Right atrium auricular region (tissue), 2 donors: ENCODE measurements at places on chromosomes 4 and X. TPM values are rescaled to one million over a fixed set of nuclear protein-coding genes. Genes with fewer than 3 reads are reported as not detected.

- H3K27ac ChIP-seq, result no peak overlapping the region
- DNase-seq, result no peak
- H3K4me1 ChIP-seq, result no peaks in the 10 kb centered on the region
Observed at GRCh38 chrX:24253469-24253868, 60.4 kb downstream of the SUPT20HL2 start.

DNA sequence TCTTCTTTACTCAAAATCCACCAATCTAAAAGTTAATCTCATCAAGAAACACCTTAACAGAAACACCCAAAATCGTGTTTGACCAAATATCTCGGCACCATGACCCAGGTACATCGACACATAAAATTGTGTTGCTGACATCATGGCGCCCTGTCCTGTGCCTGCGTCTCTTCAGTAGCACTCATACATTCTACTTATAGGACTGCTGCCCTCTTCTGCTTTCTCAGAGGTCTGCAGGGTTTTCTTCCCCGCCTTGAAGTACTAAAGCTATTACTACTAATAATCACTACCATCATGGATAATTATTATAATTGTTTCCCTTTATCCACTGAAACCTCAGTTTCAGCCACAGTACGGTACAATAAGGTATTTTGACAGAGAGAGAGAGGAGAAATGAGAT lies 1403.1 kb upstream of the TENM3 start:
- no peak for DNase-seq
- H3K27me3 ChIP-seq, result no peaks in the 10 kb centered on the region
- H3K27ac ChIP-seq, result no peak overlapping the region
- no peaks in the 10 kb centered on the region for H3K36me3 ChIP-seq
- no peak overlapping the region for H3K4me3 ChIP-seq

GRCh38 chr4:1789552-1789951 lies 3.5 kb upstream of the FGFR3 start:
- peaks cover 5% of the 10 kb centered on the region for H3K27me3 ChIP-seq
- H3K4me3 ChIP-seq, result no peak overlapping the region
- peaks cover 21% of the 10 kb centered on the region for H3K4me1 ChIP-seq
- H3K27ac ChIP-seq, result no peak overlapping the region
- no peak for DNase-seq
- no peaks in the 10 kb centered on the region for H3K36me3 ChIP-seq

GRCh38 chrX:57977992-57978391 lies 67.7 kb upstream of the ZXDA start:
- no peak overlapping the region for H3K4me3 ChIP-seq
- no peaks in the 10 kb centered on the region for H3K27me3 ChIP-seq
- no peaks in the 10 kb centered on the region for H3K4me1 ChIP-seq
- H3K27ac ChIP-seq, result no peak overlapping the region
- no peaks in the 10 kb centered on the region for H3K36me3 ChIP-seq
- no peak for DNase-seq

Gene MAGEB10
- not detected for total RNA-seq

GRCh38 chrX:39452401-39452800 lies 645.4 kb downstream of the BCOR start:
- H3K36me3 ChIP-seq, result no peaks in the 10 kb centered on the region
- no peak overlapping the region for H3K4me3 ChIP-seq
- DNase-seq, result no peak
- H3K4me1 ChIP-seq, result no peaks in the 10 kb centered on the region

Gene PTPN13
- total RNA-seq, result 6.2 TPM

Gene XAGE1A
- total RNA-seq, result not detected

DNA sequence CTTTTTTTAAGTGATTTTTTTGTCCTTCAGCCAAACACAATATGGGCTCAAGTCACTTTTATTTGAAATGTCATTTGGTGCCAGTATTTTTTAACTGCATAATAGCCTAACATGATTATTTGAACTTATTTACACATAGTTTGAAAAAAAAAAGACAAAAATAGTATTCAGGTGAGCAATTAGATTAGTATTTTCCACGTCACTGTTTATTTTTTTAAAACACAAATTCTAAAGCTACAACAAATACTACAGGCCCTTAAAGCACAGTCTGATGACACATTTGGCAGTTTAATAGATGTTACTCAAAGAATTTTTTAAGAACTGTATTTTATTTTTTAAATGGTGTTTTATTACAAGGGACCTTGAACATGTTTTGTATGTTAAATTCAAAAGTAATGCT lies 62.1 kb downstream of the EDNRA start:
- no peak for DNase-seq
- H3K4me3 ChIP-seq, result no peak overlapping the region
- peaks cover 40% of the 10 kb centered on the region for H3K36me3 ChIP-seq
- no peaks in the 10 kb centered on the region for H3K27me3 ChIP-seq
- H3K27ac ChIP-seq, result no peak overlapping the region
- peaks cover 4% of the 10 kb centered on the region for H3K4me1 ChIP-seq

GRCh38 chrX:34238896-34239295 lies 106.8 kb upstream of the FAM47A start:
- no peak for DNase-seq
- no peaks in the 10 kb centered on the region for H3K27me3 ChIP-seq
- H3K27ac ChIP-seq, result no peak overlapping the region
- H3K4me3 ChIP-seq, result no peak overlapping the region
- H3K4me1 ChIP-seq, result no peaks in the 10 kb centered on the region

DNA sequence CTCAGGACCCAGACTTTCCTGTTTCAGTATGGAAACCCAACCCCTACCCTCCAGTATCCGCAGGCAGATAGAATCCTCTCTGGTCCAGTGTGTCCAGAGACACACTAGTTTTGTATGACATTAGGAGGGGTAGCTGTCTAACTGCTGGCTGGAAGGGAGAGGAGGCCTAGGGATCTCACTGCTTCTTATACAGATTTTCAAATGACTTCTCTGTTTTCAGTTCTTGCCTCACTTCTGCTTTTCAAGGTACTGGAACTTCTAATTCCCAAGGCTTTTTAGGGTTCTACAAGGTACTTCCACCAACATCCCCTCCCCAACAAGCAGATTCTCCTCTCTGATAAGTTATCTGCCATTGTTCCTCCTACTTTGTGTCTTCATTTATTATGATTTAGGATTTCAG lies 6.1 kb downstream of the SGCB start:
- H3K27ac ChIP-seq, result no peak overlapping the region
- H3K36me3 ChIP-seq, result peaks cover 26% of the 10 kb centered on the region
- no peaks in the 10 kb centered on the region for H3K27me3 ChIP-seq
- no peaks in the 10 kb centered on the region for H3K4me1 ChIP-seq

Gene CT55
- not detected for total RNA-seq

DNA sequence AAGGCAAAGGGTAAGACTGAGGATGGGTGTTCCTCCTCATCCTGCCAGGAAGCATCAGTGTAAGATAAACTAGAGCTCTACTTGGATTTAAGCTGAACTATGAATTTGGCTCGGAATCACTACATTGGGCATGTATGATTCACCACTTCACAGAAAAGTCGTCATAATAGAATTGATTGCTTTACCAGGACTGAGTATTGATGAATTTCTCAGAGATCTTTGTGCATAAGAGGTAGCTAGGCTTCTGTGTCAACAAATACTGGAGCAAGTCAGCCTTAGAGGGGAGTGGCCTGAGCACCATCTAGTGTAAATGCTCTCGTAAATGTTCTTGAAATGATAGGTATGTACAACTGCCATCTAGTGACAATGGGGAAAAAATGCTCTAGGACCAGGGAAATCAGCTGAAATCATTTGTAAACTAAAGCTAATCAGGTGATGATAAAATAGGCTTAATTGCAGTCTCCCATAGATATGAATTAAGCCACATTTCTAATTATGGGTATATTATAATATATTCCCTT lies 309.5 kb upstream of the FMR1 start:
- no peaks in the 10 kb centered on the region for H3K4me1 ChIP-seq
- H3K36me3 ChIP-seq, result no peaks in the 10 kb centered on the region
- no peak overlapping the region for H3K27ac ChIP-seq
- no peak for DNase-seq

GRCh38 chrX:63349307-63349706 lies 1.8 kb downstream of the SPIN4 start:
- H3K4me3 ChIP-seq, result no peak overlapping the region
- H3K27me3 ChIP-seq, result no peaks in the 10 kb centered on the region
- H3K4me1 ChIP-seq, result no peaks in the 10 kb centered on the region
- no peak overlapping the region for H3K27ac ChIP-seq
- no peak for DNase-seq

DNA sequence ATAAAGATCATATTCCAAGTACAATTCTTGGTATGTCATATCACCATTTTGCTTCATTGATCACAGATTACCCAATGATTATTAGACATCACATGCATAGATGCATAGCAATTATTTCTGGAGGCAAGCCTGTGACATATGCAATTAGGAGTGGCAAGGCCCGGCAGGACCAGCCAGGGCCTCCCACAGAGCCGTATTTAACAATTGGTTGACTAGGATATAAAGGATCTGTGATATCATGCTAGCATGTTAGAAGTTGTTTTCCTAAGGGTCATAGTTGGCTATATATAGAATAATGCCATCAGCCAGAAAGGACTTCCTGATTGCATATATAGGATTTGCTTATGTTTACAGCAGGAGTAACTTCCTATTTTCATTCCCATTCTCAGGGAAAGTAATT lies 103.5 kb upstream of the OTUD4 start:
- no peak for DNase-seq
- no peak overlapping the region for H3K27ac ChIP-seq
- no peaks in the 10 kb centered on the region for H3K36me3 ChIP-seq
- H3K27me3 ChIP-seq, result no peaks in the 10 kb centered on the region
- H3K4me1 ChIP-seq, result peaks cover 18% of the 10 kb centered on the region
- no peak overlapping the region for H3K4me3 ChIP-seq

DNA sequence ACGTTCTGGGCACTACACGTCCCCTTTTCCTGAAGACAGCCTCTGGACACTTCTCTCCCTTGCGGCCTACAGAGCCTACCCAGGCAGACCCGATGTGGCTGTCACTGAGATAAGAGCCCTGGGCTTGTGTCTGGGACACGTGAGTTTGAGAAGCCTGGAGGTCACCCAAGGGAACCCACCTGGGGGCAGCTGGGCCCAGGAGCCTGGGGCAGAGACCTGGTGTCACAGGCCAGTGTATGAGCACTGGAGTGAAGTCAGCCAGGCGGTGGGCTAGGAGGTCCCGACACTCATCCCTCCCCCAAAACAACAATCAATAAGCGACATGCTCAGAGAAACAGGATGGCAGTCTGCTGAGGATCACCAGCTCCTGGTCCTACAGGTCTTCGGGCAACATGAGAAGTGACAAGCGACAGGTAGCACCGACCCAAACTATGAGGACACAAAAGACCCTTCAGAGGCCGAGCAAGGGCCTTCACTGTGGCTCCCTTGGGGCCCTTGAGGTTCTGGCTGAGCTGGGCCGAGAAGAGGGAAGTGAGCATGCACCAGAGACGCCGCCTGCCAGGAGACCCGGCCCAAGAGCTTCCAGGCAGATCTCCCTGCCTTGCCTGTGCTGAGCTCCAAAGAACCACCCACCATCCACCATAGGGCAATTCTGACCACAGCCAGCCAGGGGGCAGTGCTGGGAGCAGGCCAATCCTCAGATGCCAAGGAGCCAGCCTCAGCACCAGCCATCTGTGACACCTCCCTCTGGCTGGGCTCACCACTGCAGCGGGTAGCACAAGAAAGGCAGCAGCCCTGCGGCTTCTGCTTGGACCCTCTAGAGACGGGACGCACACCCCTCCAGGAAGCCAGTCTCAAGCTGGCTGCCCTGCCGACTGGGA lies 11.0 kb upstream of the DUSP9 start:
- no peak overlapping the region for H3K4me3 ChIP-seq
- H3K36me3 ChIP-seq, result no peaks in the 10 kb centered on the region
- H3K27me3 ChIP-seq, result no peaks in the 10 kb centered on the region
- H3K4me1 ChIP-seq, result no peaks in the 10 kb centered on the region
- H3K27ac ChIP-seq, result no peak overlapping the region

Gene RENBP
- 10.6 TPM for total RNA-seq

- DNase-seq, result no peak
- H3K36me3 ChIP-seq, result no peaks in the 10 kb centered on the region
- H3K27ac ChIP-seq, result no peak overlapping the region
- H3K4me3 ChIP-seq, result no peak overlapping the region
- no peaks in the 10 kb centered on the region for H3K27me3 ChIP-seq
Observed at GRCh38 chr4:78542373-78542772, 9.2 kb upstream of the ANXA3 start.

Gene TSPAN6
- total RNA-seq, result 12.0 TPM

Gene PRRG1
- total RNA-seq, result 17.4 TPM

Gene ZNF827
- total RNA-seq, result 8.5 TPM

Gene PLP1
- total RNA-seq, result 10.6 TPM

- no peak for DNase-seq
- no peak overlapping the region for H3K4me3 ChIP-seq
- no peak overlapping the region for H3K27ac ChIP-seq
- H3K4me1 ChIP-seq, result no peaks in the 10 kb centered on the region
Observed at GRCh38 chr4:189305500-189305899, 635.2 kb upstream of the FRG1 start.

- H3K36me3 ChIP-seq, result no peaks in the 10 kb centered on the region
- no peaks in the 10 kb centered on the region for H3K27me3 ChIP-seq
- H3K27ac ChIP-seq, result no peak overlapping the region
- DNase-seq, result no peak
Observed at GRCh38 chr4:183402771-183403170, 41.7 kb upstream of the CDKN2AIP start.

Gene TMEM31
- not detected for total RNA-seq

GRCh38 chr4:157934151-157934550 lies 238.7 kb downstream of the GASK1B start:
- H3K27ac ChIP-seq, result no peak overlapping the region
- no peaks in the 10 kb centered on the region for H3K36me3 ChIP-seq
- no peaks in the 10 kb centered on the region for H3K27me3 ChIP-seq
- no peaks in the 10 kb centered on the region for H3K4me1 ChIP-seq
- no peak for DNase-seq
- H3K4me3 ChIP-seq, result no peak overlapping the region

Gene DRD5
- not detected for total RNA-seq

Gene BMPR1B
- total RNA-seq, result 0.82 TPM

Gene PCDH10
- 0.94 TPM for total RNA-seq

- H3K27me3 ChIP-seq, result no peaks in the 10 kb centered on the region
- no peak for DNase-seq
- no peak overlapping the region for H3K4me3 ChIP-seq
- no peaks in the 10 kb centered on the region for H3K36me3 ChIP-seq
- no peak overlapping the region for H3K27ac ChIP-seq
Observed at GRCh38 chrX:45888518-45888917, 656.7 kb downstream of the ZNF674 start.

GRCh38 chr4:2934077-2934812 lies 29.0 kb downstream of the NOP14 start:
- peaks cover 38% of the 10 kb centered on the region for H3K36me3 ChIP-seq
- peak overlapping the region; percentile 75 for H3K4me3 ChIP-seq
- H3K27ac ChIP-seq, result peak overlapping the region; percentile 86
- H3K27me3 ChIP-seq, result no peaks in the 10 kb centered on the region

Gene DGAT2L6
- total RNA-seq, result not detected

Gene SLC10A4
- not detected for total RNA-seq

GRCh38 chr4:66097218-66097617 lies 426.9 kb upstream of the EPHA5 start:
- H3K36me3 ChIP-seq, result no peaks in the 10 kb centered on the region
- DNase-seq, result no peak
- no peak overlapping the region for H3K4me3 ChIP-seq
- H3K27ac ChIP-seq, result no peak overlapping the region
- H3K4me1 ChIP-seq, result no peaks in the 10 kb centered on the region

- no peaks in the 10 kb centered on the region for H3K27me3 ChIP-seq
- no peak overlapping the region for H3K27ac ChIP-seq
- DNase-seq, result no peak
- H3K4me3 ChIP-seq, result no peak overlapping the region
Observed at GRCh38 chrX:118211891-118212816, 95.5 kb upstream of the KLHL13 start.

Gene PAGE2B
- not detected for total RNA-seq

Gene RAB9B
- total RNA-seq, result 21.1 TPM

Gene SLC25A43
- total RNA-seq, result 8.1 TPM
